WTC11 (cell line): ENCODE measurements at places on chromosomes 3 and 15.

GRCh38 chr3:31103623-31104180, 209.2 kb upstream of the GADL1 start:
- DNase-seq: no peak

GRCh38 chr3:63037116-63037515, 161.9 kb upstream of the CADPS start:
- no peak for DNase-seq

GRCh38 chr3:142641504-142641903, 45.3 kb downstream of the PLS1 start:
- no peak for DNase-seq

DNA sequence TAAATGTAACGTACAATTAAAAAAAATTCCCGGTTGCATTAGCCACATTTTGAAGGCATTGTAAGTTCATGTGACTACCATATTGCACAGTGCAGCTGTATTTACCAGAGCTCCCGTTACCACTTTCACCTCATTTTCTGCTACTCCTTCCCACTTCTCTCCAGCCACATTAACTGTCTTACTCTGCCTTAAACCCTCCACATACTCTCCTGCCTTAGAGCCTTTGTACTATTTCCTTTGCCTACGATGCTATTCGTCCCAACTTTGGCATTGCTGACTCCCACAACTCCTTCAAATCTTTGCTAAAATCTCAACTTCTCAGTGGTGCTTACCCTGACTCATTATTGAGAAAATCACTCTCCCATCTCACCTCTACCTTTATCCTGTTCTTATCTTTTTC, 115.2 kb downstream of the CADM2 start:
- DNase-seq: no peak

DNA sequence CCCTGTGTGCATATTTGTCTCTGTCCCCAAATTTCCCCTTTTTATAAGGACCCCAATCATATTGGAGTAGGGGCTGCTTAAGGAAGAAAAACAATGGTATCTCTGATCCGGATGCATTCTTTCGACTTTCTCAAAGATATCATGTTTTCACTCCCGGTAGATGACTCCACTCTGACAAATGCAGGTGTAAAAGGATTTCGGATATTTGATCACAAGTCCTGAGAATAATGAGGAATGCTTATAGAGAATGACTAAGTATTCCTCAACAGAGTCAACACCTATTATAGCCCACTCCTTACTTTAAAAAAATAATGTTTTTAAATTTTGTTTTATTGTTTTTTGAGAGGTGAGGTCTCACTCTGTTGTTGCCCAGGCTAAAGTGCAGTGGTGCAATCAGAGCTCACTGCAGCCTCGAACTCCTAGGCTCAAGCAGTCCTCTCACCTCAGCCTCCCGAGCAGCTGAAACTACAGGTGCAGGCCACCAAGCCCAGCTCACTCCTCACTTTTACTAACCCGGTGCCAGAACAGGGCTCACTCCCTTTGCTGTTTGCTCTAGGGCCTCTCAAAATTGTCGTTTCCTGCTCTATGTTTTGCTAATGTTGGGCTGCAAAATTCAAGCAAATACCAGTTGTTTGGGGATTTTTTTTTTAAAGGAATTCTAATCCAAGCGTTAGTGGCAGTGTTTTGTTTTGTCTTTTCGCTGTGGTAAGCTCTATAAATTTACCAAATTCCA, 24.6 kb downstream of the COL8A1 start:
- peak; percentile 17 for DNase-seq

DNA sequence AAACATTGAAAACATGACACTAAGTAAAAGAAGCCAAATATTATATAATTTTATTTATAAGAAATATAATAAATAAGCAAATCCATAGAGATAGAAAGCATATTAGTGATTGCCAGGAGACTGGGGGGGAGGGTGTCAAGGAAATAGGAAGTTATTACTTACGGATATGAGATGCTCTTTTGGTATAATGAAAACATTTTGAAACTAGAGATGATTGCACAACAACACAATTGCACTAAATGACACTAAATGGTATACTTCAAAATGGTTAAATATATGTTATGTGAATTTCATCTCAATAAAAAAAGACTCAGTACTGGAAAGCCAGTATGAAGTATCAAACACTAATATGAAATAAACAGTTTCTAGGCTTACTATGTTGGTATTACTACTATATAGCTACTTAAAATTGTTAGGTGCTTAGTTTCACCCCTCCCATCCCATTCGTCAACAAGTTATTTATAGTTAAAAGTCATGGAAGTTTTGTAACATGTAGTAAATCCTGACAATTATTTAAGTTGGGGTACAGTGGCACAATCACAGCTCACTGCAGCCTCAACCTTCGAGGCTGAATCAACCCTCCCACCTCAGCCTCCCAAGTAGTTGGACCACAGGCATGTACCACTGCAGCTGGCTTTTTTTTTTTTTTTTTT, 43.7 kb downstream of the STAG1 start:
- DNase-seq: no peak

- no peak for DNase-seq
Measured at GRCh38 chr15:31161951-31162350, 60.4 kb upstream of the TRPM1 start.

DNA sequence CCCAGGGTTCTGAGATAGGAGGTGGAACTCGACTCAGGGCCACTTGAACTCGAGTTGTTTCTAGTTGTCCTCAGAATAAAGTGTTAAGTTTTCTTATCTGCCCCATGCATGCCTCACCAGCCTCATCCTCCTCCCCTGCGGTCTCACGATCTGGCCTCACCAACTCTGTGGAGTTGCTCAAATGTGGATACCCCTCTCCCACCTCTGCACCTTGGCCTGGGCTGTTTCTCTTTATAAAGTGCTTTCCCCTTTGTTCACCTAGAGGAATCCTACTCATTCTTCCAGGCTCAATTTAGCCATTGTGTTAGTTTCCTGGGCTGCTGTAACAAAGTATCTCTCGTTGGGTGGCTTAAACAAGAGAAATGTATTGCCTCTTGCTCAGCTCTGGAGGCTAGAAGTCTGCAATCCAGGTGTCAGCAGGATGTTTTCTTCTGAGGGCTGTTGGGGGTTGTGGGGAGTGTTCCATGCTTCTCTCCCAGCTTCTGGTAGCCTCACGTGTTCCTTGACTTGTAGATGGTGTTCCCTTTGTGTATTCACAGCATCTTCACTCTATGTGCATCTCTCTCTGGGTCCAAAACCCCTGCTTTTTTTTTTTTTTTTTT, 100.7 kb downstream of the MEX3B start:
- no peak for DNase-seq

DNA sequence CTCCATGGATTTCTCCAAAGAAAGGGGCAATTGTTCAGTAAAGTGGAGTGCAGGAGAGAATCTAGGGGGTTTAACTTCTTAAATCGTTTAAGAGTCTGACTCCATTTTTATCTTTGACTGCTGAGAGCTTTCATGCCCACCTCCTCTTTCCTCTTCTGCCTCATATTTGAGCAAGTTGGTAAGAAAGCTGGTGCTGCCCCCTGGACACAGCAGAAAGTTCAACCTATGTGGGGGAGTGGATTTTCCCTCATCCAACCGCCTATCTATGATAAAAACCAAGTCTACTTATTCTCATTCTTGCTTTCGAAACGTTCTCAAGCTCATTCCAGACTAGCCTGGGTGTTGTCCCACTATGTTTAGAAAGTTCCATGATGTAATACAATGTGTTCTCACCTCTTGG, 26.0 kb downstream of the HHLA2 start:
- DNase-seq: no peak

- DNase-seq: no peak
Measured at GRCh38 chr3:32200490-32200889, 38.0 kb upstream of the CMTM8 start.
